Inflammatory macrophage treated with lipopolysaccharide for 4 hours (primary cell): ENCODE measurements at places on chromosomes 4 and X.

DNA sequence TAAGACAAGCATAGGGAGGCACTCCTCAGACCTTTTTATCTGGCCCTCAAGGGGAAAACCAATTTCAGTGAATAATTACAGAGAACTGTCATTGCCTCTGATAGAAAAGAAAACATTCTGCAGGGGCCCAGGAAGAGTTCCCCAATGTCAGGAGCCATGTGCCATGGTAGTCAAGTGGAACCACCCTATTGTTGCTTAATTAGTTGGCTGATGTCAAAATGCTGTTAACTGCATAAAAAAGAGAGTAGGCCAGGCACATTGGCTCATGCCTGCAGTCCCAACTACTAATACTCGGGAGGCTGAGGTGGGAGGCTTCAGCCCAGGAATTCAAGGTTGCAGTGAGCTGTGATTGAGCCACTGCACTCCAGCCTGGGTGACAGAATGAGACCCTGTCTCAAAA is 28.6 kb upstream of the OGT start:
- DNase-seq: peak; percentile 54

DNA sequence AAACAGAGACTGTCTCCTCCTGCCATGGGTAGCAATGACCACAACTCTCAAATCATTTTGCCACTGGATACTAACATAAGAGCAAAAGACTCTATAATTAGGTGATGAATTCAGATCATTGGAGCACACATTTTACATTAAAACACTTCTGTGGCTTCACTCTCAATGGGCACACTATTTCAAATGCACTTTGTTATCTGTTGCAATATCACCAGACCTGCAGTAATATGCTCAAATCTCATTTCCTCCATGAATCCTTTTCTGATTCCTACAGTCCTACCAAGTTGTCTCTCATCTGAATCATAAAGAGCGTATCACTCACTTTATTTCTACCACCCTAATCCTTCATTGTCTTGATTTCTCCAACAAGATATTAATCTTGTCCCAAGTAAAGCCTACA is 302.8 kb downstream of the KCNIP4 start:
- DNase-seq: no peak

DNA sequence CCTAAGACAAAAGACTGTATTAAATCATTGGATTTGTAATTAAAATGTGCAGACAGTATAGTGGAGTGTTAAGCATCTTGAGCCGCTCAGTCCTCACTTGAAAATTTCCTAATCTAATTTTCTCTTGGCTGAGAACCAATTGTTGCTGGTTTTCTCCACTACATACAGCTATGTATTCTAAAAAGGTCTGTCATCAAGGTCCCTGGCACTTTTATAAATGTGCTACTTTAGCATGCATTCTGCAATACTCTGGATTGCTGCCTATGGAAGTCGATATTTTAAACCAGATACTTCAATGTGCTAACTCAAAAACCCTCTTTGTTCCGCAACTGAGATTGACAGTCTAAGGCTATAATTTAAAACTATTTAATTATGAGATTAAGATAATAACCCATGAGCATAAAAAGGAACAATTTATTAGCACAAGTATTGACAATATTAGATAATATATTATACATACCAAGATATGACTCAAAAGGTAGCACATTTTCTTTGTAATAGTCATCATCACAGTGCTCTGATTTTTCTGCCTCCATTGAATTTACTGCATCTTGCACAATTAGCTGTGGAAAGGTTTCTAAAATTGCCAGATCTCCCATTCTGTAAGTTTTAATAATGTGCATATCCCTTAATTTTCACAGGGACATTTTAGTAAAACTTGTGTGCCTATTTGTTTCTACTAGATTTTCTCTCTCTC is 815.1 kb downstream of the ADGRL3 start:
- DNase-seq: no peak

GRCh38 chr4:39770969-39771724 is 73.2 kb downstream of the UBE2K start:
- no peak for DNase-seq

GRCh38 chrX:34559325-34559724 is 97.8 kb downstream of the TMEM47 start:
- DNase-seq: no peak

DNA sequence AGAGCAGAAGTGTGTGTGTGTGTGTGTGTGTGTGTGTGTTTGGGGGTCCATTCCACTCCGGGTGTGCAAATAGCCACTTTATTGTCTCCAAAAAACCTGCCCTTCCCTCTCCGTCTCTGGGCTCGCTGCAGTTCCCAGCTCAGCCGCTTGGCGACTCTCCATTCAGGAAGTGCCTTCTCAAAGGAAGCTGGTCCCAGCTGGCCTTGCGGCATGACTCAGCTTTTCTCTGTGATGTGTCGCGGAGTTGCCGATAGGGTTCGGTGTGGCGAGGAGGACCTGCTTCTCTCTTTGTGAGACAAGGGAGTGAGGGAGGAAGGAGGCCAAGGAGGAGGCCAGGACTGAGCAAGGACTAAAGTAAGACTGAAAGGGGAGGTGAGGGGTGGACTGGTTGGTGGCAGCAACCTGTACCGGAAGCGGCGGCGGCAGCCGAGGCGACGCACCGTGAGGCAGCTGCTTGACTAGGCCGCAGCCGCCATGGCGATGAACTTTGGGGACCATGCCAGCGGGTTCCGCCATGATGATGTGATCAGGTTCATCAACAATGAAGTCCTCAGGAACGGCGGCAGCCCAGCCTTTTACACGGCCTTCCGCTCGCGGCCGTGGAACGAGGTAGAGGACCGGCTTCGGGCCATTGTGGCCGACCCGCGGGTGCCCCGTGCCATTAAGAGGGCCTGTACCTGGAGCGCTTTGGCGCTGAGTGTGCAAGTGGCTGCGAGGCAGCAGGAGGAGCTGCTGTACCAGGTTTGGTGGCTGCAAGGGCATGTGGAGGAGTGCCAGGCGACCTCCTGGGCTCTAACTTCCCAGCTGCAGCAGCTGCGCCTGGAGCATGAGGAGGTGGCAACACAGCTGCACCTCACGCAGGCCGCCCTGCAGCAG is at the start of gene TEX13C:
TEX13C (plus strand) TSS at position 226 of the 876 bp plus-strand sequence; CDS start at position 475, 249 bp downstream.
- DNase-seq: no peak

GRCh38 chrX:136747003-136747986 is 33.4 kb downstream of the ARHGEF6 start:
- DNase-seq: peak; percentile 69

DNA sequence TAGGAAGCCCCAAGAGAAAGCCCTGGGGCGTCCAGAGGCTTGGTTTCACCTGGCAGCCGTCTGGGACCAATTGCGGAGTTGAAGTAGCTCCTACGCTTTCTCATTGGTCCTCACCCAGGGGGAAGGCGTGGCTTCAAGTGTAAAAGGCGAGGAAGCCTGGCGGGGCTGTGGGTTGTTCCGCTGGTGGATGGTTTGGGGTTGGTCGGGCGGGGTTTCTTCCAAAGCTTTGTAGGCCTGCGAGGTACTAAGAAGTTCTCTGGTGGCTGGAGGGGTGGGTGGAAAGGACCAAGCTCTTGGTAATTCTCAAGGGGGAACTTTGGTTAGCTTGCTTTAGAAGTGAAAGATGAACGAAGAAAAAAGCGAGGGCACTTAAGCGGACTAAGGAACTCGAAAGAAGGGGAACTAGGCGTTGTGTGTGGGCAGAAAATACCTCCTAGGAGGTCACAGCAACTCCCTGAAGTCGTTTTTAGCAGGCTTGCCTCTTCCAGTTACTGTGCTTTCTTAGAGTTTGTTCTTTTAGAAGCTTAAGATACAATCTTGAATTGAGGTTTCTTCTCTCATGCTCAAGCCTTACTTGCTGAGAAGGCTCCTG is 36.6 kb downstream of the CCNG2 start:
- DNase-seq: peak; percentile 77

GRCh38 chr4:120977435-120977997 is 55.0 kb upstream of the PRDM5 start:
- DNase-seq: peak; percentile 18

- no peak for DNase-seq
These were observed 1.4 kb downstream of the AR start for GRCh38 chrX:67545036-67545821.

DNA sequence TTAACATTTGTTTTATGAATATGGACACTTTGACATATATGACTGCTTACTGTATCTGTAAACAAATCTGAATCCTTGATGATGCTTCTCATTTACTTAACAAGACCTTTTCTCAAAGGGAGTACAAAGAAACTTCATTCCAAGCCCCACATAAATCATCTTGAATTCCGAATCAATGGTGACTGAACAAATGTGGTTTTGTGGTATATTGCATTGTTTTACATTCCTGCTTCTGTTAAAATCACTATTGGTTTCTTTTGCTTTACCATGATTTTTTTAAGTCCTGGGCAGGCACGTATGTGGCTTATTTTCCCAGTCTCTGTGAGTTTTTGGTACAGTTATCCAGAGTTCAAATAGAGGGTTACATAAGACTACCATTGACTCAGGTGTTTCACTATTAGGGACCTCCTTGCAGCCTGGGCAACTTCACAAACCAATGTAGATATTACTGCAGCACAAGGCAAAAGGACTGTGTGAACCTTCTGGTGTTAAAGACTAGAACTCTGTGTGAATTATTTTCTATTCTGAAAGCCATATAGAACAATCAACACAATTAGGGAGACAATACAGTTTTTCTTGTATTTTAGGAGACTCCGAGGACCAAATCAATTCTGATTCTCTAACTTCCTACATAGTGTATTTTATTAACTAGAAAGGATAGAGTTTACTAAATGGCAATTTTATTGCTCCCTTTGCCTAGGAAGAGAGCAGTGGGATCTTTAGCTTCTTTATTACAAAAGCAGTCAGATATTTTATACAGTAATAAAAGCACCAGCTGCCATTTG is 196.4 kb downstream of the GALNTL6 start:
- DNase-seq: no peak

DNA sequence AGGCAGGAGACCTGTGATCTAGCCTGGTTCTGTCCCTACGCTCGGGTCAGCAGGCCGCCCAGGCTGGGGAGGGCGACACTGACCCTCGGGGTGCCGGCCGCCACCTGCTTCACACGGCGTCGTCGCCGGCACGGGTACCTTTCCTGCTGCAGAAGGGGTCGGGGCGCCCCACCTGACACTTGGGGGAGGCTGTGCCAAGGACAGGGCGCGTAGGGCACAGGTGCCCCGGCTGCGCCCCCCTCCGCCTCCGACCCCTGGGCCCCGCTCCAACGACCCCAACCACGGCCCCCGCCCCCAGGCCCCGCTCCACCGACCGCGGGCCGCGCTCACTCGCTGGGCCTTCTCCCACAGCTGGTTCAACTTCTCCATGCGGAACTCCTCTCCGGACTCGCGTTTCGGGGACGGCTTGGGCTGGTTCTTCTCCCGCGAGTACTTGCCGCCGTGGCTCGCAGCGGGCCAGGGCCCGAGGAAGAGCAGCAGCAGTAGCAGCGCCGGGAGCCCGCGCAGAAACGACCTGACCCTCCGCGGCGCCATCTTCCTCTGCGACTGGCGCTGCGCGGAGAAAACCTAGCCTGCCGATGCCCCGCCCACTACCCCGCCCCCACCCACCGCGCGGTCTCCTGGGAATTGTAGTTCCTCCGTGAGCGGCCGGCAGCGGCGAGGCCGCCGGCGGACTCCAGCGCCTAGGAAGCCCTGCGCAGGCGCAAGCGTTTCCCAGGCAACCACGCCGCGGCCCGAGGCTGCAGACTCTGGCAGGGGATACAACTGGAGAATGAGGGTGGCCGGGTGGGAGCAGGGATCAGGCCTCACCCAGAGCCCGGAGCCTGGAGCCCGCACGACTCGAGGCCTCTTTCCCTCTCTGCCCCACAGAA is at the start of gene LRPAP1:
LRPAP1 (minus strand) TSS at position 544 of the 872 bp plus-strand sequence; CDS start at position 534, 10 bp downstream.
- peak; percentile 89 for DNase-seq

GRCh38 chr4:95267081-95267480 is 281.7 kb downstream of the UNC5C start:
- DNase-seq: no peak

- DNase-seq: no peak
These were observed 68.4 kb downstream of the TBCK start for GRCh38 chr4:106247600-106247999.

DNA sequence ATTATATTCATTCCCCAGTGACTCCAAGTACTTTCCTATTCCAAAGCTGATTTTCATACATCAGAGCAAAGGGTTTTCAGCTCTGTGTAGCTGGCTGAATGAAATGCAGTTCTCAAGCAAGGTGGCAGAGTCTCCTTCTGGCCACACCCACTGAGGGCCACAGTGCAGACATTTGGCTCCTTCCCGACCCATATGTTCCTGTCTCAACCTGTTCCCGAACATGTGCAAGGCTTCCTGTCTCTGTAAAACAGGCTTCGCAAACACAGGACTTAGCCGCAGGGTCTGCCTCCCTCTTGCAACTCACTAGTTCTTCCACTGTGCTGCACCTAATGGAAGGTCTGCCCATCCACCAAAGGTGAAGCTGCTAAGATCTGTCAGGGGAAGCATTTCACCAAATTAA is 249.2 kb downstream of the MID1IP1 start:
- DNase-seq: no peak

GRCh38 chr4:159235779-159236368 is 133.0 kb downstream of the RAPGEF2 start:
- no peak for DNase-seq

- DNase-seq: no peak
These were observed 23.0 kb upstream of the UGT2B15 start for GRCh38 chr4:68693325-68694075.

- DNase-seq: no peak
These were observed 241.0 kb downstream of the AFF2 start for GRCh38 chrX:148741441-148741840.

- no peak for DNase-seq
These were observed 651.4 kb downstream of the IQCM start for GRCh38 chr4:149164282-149164681.

DNA sequence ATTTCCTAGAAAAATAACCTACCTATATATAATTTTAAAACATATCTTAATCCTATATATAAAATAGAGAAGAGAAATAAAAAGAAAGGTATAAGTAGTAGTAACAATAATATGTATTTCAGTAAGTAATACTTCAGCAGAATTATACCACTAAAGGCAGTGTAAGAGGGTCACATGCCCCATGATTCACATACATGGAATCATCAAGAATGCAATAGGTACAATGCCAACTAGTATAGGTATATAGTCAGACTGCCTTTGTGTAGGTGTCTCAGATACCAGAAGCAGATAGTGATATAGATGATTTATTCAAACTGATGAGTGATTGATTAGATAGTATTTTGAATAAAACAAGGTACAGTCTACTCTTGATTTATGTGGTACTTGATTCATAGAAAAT is 9.4 kb downstream of the AIMP1 start:
- no peak for DNase-seq

DNA sequence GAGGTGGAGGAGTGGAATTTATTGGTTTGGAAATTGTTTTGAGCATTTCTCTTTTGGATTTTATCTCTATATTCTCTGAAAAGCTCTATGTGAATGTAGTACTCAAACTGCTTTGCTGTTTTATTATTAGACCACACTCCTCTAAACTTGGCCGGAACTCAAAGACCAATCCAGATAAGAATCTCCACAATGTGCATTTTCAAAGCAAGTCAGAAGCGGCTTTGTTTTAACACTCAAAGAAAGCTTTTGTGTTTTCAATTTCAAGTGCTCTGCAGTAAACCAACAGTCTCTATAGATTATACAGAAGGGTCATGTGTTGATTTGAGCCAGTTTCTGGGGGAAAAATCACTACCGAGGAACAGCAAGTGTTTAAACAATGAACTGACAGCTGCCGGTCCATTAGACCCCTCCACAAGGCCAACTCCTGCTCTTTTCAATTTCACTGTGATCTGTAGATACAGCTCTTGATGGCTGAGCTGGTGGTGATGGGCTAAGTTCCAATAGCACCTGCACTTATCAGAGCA is 79.4 kb downstream of the FTHL17 start:
- no peak for DNase-seq

- DNase-seq: no peak
These were observed 514.0 kb upstream of the SMIM31 start for GRCh38 chr4:164239976-164240375.

GRCh38 chr4:35934320-35934981 is 309.9 kb downstream of the ARAP2 start:
- peak; percentile 29 for DNase-seq
